ENCODE measurements at places on chromosomes 3 and 15.

DNA sequence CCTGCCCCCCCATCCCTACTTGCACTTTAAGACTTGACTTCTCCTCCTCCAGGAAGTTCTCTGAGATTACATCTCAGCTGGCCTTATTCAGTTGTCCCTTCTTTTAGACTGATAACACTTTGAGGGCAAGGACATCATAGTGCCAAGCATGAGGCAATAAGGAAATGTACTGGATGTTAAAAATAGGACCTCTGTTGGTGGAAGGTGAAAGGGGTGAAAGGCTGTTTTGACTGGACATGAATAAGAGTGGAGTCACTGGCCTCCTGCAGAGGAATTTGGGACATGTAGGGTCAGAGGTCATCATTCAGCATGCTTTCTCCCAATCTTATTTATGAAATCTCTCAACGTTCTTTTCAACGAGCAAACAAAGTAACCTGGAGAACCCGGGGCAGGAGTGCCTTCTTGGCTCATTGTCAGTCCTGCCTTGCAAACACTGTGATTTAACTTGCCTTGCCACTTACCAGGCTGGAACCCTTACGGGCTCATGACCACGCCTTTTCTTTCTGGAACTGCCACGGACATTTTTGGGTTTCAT, 38.6 kb downstream of the TRIM71 start:
- no peak for DNase-seq

- DNase-seq, result no peak
Measured at GRCh38 chr3:53238051-53238850, 17.6 kb downstream of the TKT start.

DNA sequence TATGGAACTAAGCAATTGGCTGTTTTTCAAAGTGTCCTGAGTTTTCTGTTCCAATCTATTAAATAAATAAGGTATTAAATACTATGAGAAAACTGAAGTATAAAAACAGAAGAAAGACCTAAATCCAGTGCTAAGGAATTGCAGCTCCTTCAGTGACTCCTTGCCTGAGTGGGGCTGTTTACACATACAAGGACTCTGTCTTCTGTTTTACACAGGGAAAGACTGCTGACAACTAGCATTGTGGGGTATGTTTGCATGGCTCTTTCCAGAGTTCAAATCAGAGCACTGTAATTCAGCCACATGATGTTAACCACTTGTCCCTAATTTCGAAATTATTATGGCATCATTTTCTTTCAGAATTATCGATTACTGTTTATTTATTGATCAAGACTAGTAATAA, 31.3 kb upstream of the MEIS2 start:
- no peak for DNase-seq

GRCh38 chr3:194749631-194750490, 64.2 kb downstream of the FAM43A start:
- DNase-seq, result no peak

DNA sequence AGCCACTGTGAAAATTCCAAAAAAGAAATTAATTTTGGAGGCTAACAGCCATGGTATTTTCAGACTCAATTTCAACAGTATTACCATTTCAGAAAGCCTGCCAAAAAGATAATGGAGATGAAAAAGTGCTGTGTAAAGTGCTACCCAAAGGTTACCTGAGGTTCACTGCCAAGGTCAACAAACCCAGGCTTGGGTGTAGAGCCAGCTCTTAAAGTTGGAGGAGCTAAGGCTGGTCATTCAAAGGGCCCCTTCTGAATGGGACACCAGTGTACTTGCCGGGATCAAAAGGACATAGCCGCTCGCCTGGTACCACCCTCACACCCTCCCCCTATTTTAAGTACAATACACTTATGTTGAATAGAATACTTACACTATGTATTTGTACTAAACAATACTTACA, 64.5 kb downstream of the ETV5 start:
- no peak for DNase-seq

DNA sequence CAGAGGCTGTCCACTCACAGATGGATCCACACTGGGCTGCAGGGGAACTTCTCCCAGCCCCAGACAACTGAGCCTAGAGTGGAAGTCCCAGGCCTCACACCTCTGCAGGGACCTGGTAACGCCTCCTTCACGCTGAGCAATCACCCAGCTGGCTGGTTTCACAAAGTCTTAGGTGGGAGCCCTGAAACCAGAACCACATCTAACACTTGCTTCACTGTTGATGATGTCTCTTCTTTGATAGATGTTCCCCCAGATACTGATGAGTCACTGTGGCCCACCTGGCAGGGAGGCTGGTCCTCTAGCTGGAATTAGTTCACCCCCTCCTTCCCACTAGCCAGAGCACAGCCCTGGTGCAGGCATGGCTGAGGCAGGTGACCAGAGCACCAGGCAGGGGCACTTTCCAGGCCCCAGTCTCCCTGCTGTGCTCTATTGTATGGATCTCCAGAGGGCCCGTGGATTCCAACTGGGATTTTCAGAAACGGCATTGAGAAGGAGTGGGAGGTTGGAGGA, 33.5 kb downstream of the MYL3 start:
- no peak for DNase-seq

DNA sequence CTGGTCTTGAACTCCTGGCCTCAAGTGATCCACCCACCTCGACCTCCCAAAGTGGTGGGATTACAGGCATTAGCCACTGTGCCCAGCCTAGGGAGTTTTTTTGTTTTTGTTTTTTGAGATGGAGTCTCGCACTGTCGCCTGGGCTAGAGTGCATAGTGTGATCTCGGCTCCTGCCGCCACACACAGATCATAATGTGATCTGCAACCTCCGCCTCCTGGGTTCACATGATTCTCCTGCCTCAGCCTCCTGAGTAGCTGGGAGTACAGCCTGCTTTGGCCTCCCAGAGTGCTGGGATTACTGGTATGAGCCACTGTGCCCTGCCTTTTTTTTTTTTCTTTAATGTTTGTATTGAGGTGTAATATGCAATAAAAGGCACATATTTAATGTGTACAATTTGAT, 78.2 kb downstream of the SMAD3 start:
- no peak for DNase-seq

- no peak for DNase-seq
Measured at GRCh38 chr15:65373163-65373651, 4.6 kb downstream of the IGDCC3 start.

DNA sequence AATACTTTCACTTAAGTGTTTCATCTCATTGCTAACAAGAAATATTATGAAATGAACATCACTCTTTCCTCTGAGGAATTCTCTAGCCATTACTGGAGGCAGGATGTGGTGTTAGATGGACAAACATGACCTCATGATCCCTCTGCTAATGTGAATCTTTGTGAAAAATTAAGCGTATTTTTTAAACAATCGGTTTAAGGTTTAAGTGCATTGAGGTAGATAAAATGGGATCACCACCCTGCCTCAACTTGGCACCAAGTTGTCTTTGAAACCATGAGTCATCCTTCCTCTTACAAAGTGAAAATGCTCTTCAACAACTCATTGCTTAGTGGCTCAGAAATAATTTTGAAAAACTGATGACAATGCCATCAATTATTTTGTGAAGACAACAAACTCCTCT, 76.0 kb upstream of the DCBLD2 start:
- DNase-seq, result no peak

DNA sequence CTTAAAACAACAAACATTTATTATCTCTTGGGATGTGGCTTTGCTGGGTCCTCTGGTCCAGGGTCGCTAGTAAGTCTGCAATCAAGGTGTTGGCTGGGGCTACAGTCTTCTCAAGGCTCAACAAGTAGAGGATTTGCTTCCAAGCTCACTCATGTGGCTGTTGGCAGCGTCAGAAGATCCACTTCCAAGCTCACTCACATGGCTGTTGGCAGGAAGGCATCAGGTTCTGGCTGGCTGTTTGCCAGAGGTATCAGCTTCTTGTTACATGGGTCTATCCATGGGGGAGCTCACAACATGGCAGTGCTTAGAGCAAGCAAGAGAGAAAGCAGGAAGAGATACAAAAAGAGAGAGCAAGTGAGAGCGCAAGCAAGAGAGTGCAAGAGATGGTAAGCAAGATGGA, 15.0 kb upstream of the BNC1 start:
- no peak for DNase-seq

- DNase-seq, result no peak
Measured at GRCh38 chr3:139529662-139530061, 9.9 kb downstream of the RBP1 start.

DNA sequence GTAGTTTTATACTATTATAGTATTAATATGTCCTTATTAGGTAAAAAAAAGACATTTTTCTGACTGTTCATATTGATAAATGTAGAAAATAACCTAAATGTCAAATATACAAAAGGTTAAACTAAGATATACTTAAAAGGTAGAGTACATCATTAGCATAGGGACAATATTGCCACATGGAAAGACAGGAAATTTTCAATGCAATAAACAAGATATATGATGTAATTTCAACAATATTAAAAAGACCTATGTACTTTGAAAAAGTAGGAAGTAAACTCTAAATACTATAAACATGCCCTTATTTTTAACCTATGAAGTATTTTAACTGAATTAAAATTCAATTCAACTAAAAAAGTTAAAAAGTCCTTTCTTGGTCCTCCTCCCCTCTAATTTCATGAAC, 1.9 kb downstream of the SPG11 start:
- no peak for DNase-seq

GRCh38 chr15:79089331-79089889, 1.2 kb downstream of the RASGRF1 start:
- DNase-seq, result no peak

GRCh38 chr3:20051123-20051806, 11.0 kb downstream of the KAT2B start:
- no peak for DNase-seq

DNA sequence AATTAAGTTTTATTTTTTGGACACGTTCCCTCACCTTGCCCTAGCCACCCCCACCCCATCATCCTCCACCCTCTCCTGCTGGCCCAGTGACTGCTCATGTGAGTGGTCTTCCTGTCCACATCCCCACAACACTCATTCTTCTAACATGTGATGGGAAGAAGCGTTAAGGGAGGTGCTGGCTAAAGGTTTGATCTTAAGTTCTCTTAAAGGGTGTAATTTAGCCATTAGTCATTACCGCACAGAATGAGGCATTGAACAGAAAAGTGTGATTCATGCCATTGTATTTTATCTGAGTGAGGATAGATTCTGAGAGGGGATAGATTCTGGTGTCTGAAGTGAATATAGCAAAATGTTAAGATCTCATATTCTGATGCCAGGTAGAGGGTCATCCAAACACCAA, 272.9 kb upstream of the TPM1 start:
- DNase-seq, result no peak

DNA sequence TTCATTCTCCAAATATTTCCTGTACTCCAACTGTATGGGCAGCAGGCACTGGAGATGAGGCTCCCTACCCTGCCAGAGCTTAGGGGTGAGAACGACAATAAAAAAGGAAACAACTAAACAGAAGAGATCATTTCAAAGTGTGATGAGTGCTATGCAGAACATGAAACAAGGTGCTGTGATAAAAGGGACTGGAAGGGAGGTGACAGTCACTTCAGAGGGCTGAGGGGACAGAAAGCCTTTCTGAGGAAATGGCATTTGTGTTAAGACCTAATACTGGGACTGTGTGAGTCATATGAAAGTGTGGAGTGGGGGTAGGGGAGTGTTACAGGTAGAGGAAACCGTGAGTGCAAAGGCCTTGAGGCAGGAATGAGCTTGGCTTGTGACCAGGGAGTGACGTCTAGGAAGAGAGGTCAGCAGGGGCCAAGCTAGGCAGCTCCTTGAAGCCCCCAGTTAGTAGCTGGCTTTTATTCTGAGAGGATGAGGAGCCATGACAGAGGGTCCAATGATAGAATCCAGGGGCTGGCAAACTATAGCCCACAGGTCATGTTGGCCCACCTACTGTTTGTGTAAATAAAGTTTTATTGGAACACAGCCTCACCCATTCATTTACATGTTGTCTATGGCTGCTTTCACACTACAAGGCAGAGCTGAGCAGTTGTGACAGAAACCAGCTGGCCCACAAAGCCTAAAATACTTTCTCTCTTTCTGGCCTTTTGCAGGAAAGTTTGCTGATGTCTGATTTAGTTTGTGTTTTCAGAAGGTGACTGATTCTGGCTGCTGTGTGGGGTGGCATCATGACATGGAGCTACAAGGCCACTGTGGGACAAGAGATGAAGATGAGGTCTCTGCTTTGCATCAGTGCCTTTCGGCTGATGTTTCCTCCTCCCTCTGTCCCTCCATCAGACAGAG, 56.6 kb downstream of the LSM3 start:
- no peak for DNase-seq

GRCh38 chr3:69882560-69882959, 117.0 kb upstream of the SAMMSON start:
- no peak for DNase-seq

DNA sequence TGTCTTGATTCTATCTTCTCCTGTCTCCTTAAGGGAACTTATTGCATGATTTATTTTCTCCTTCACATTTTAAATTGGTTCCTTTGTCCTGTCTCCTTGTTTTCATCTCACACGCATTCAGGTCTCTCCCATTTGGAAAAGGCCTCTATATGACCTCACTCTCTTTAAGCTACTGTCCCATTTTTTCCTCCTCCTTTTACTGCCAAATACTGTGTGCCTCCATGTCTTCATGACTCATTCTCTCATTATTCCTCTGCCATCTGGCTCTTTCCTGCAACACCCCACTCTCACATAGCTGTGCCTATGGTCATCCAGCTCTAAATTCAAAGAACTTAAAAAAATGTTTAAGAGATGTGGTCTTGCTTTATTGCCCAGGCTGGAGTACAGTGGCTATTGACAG, 48.0 kb downstream of the TYRO3 start:
- no peak for DNase-seq

DNA sequence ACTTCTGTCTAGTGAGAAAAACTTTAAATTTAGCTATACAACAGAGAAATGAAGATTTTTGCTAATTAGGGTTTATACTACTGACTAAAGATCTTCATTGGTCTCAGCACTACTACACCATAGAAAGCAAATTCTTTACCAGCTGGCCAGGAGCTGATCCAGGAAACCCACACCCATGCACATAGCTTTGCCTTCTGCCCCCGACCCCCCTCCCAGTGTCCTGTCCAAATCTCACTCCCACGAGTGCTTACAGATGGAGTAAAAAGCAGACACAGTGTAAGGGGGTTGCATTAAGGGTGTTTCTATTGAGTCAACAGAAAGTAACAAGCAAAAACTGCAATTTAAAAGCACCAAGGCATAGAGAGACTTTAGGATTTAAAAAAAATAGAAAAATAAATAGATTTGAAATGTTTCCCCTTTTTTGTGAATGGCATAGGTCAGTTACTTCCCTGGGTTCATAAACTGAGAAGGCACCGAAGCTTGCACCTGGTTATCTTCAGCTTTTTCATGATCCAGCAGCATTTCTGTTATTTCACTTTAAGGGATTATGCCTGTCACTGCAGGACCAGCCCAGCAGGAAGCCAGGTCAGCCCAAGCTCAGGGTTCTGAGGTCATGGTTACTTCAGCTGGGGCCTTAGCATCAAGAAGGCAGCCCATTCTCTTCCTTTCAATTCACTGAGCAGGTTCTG, 124.3 kb downstream of the CTNNB1 start:
- no peak for DNase-seq

GRCh38 chr3:106206613-106207012, 337.8 kb upstream of the CBLB start:
- no peak for DNase-seq
